B cell (primary cell): ENCODE measurements at places on chromosomes 6 and 20.

DNA sequence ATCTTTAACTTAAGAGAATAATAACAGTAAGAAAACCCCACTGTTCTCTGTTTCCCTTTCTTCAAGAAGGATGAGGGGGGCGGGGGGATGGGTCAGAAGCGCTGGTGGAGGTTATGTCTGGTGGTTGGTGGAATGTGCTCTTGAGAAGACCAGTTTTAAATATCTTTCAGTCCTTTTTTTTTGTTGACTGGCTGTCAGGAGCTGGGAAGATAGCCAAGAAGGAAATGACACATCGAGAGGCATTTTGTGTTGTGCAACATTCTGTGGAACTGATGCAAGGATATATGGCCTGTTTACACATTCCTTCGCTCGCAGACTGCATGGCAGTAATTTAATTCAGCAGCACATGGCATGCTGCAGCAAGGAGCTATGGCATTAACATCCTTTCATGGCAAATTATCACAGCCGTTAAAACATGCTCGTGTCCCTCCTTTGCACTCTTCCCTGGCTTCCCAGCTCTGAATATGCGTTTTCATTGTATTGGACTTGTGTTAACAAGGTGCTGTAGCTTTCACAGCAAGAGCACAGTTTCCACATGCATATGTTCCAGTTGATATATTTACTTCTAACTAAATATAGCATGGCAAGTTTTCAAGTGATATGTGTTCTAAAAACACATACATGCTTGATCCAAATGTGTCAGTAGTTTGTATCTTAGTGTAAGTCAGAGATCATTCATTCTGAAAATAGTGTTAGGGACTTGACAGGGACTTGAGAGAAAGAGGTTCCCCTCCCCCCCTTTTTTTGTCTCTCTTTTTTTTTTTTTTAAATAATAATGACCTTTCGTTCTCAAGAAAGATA, 68.2 kb upstream of the SUPT3H start:
- DNase-seq = no peak

- DNase-seq = no peak
These were observed 109.0 kb downstream of the GJA10 start for GRCh38 chr6:90003069-90003795.

DNA sequence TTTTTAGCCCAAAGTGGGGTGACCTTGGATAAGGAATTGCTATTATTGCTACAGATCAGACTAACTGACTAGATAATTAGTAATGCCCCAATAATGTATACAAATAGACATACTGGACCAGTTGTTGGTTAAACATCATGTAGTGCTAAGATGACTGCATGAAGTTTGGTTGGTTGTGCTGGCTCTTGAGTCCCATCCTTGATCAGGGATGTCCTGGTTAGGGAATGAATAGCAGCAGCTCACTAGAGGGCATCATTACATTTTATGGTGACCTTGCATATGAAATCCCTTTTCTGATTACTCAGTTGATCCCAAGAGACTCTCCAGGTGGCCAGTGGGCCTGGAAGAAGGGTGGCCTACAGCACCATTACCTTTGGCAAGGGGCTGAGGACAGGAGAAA, 10.9 kb downstream of the TPBG start:
- DNase-seq = no peak

DNA sequence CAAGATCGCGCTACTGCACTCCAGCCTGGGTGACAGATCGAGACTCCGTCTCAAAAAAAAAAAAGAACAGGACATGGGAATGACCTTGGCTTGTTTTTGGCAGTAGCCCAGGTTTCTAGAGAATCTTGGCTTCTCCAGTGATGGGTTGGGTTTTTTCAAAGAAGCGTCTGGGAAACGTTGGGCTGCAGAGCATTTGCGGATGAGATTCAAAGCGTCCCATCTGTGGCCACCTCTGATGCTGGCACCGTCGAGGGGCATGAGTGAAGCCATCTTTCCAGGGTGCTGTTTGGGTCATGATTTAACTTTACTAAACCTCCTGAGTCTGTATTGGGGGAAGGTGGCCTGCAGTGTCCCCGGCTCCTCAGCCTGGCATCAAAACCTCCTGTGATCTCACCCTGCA, 43.2 kb upstream of the SRF start:
- no peak for DNase-seq

GRCh38 chr20:63830841-63831588, at the start of gene ZBTB46:
ZBTB46 (minus strand) TSS chr20:63831264; CDS start chr20:63790757, 40,507 bp downstream.
- peak; percentile 55 for DNase-seq

DNA sequence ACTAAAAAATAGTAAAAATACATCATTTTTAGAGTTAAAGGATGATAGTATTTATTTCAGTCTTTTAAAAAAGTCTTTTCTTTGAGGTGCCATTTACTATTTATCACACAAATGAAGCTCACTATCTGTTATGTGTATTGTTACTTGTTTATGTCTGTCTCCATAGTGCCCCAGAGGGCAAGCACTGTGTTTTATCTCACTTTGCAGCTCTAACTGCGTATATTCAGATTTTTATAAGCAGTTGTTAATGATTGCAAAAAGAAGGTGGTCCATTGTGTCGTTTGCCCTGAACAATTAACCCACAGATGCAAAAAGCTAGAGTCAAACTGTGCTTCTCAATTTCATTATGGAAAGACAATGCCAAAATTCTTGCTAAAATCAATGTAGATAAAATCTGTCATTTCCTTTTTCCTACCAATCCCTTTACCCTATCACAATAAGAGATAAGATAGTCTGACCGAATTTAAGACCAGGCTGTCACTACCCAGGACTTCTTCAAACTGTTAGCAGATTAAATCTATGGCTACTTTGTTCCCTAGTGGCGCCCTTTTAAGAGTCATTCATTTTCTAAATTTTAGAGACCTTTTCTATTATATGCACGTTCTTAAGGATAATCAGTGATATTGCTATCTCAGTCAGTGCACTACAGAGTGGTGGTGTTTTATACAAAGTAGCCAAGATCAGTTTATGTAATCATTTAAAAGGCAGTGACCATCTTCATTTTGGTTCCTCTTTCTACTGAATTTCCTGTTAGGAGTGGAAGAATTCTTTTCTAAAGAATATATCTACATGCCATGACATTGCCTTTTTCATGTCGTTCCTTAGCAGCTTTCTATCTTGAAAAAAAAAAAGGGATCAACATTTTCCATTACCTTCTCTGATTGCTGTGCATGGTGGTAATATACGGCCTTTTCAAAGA, 133.1 kb upstream of the PRDM1 start:
- no peak for DNase-seq

GRCh38 chr6:91449539-91449938, 862.7 kb upstream of the MAP3K7 start:
- no peak for DNase-seq

DNA sequence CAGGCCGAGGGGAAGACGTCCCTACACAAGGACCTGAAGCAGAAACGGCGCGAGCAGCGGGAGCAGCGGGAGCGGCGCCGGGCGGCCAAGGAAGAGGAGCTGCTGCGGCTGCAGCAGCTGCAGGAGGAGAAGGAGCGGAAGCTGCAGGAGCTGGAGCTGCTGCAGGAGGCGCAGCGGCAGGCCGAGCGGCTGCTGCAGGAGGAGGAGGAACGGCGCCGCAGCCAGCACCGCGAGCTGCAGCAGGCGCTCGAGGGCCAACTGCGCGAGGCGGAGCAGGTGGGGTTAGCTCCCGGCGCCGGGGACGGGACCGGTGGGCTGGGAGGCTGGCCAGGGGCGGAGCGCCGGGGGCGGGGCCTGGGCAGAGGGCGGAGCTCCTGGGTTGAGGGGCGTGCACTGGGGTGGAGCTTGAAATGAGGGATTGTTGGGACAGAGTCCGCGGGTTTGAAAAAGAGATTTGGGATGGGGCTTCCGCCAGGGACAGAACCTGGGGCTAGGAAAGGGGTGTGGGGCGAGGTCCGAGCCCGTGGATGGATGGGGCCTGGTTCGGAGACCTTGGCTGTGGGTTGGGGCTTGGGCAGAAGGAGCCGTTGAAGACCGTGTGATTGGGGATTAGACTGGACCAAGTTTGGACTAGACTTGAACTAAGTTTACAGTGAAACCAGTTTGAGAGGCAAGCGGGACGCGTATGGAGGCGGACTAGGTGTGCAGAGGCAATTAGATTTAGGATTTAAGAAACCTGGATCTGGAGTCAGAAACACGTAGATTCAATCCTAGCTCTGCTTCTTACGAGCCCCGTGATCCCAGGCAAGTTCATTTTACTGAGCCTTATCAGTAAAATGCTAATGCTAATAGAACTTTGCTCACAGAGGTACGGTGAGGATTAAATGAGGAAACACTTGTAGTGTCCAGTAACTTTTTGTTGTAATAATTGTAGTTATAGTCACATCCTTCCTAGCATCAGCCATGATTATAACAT, 20.9 kb downstream of the DEF6 start:
- no peak for DNase-seq

DNA sequence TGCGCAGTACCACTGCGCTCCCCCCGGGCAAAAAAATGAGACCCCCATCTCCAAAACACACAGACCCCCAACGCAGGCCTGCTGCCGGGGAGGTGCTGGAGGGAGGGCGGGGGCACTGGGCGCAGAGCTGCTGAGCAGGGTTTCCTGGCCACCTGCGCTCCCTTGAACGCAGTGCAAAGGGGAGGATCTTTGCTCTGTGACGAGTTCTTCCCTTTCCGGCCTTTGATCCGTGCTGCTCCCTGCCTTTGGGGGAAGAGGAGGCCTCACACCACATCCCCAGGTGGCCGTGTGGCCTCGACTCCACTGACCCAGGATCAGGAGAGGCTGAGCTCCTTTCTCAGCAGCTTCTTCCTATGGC, 8.9 kb upstream of the COL20A1 start:
- DNase-seq = no peak
